ENCODE measurements at places on chromosomes 1 and 21. TPM values are rescaled to one million over a fixed set of nuclear protein-coding genes. Genes with fewer than 3 reads are reported as not detected.

Gene LRIG2
- 13.6 TPM for total RNA-seq

Gene HSPA6
- under 0.01 TPM for total RNA-seq

Gene ZNF670
- 3.3 TPM for total RNA-seq

Gene PARS2
- 5.9 TPM for total RNA-seq
